Fibroblast of skin of right biceps (primary cell): ENCODE measurements at places on chromosomes 13 and 19.
A peak's percentile ranks its signal among the peaks of the same experiment; 100 is the strongest.

- peak; percentile 78 for DNase-seq
These were observed 56.9 kb upstream of the GTF2F2 start for GRCh38 chr13:45063261-45063860.

DNA sequence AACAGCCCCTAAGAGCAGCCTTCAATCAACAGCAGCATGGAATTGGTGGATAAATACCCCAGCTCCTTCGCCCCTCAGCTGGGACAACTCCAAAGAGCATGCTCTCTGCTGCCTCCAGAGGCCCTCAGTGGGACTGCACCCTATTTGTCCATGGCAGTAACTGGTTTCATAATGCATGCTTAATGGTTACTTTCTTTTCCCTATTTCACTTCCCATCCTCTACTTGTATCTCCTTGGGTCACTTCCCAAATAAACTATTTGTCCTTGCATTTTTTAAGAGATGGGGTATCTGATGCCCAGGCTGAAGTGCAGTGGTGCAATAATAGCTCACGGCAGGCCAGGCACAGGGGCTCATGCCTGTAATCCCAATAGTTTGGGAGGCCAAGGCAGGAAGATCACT lies 13.5 kb upstream of the TPM4 start:
- DNase-seq: no peak

GRCh38 chr19:2166741-2167738 lies 3.3 kb downstream of the DOT1L start:
- DNase-seq: no peak

DNA sequence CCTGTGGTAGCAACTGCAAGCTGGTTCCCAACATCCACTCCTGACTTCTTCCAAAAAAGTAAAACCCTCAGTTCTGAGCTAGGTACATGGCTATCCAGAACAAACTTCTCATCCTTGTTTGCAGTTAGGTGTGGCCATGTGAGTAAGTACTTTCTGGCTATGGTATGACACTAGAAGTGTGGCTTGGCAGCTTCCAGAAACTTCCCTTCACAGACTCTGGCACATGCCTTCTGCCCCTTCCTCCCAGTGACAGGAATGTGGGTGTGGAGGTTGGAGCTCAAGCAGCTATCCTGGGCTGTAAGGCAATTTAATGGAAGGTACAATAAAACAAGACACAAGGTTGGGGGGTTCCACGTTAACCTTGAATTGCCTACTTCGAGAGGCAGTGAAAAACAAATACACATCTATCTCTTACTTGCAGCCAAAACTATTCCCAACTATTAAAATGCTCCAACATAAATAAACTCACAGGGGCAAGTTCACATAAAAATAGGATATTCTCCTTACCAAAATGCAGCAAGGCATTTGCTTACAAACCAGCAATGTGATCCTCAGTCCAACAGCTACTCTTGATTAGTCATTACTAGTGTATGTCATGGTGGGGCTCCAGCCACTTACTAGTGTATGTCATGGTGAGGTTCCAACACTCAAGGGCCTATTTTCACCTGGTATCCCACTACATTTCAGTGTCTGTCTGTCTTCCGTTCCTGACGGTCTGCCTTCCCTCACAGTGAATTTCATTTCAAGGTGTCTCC lies 3.1 kb downstream of the SMG9 start:
- DNase-seq: peak; percentile 54

GRCh38 chr13:98930151-98930591 lies 47.7 kb downstream of the DOCK9 start:
- no peak for DNase-seq

GRCh38 chr13:42946927-42947326 lies 45.1 kb downstream of the EPSTI1 start:
- peak; percentile 35 for DNase-seq

GRCh38 chr13:41708713-41709112 lies 251.4 kb downstream of the RGCC start:
- no peak for DNase-seq

DNA sequence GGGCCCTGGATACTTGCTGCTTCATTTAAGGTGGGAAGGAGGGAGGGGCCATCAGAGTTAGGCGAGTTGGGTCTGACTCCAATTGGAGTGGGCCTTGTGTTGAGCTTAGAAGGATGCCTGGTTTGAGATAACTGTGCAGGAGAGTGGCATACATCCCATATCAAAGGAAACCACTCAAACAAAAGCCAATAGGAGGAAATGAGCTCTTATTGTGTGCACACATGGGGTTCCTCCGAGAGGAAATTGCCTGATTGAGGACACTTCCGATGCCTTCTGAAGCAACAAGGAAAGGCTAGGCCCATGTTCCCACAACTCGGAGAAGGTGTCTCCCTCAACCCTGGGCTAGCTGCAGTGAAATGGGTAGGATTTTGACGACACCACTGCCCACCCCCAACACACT lies 19.6 kb downstream of the MBNL2 start:
- no peak for DNase-seq

GRCh38 chr13:114082849-114083645 lies 49.4 kb downstream of the RASA3 start:
- DNase-seq: no peak

DNA sequence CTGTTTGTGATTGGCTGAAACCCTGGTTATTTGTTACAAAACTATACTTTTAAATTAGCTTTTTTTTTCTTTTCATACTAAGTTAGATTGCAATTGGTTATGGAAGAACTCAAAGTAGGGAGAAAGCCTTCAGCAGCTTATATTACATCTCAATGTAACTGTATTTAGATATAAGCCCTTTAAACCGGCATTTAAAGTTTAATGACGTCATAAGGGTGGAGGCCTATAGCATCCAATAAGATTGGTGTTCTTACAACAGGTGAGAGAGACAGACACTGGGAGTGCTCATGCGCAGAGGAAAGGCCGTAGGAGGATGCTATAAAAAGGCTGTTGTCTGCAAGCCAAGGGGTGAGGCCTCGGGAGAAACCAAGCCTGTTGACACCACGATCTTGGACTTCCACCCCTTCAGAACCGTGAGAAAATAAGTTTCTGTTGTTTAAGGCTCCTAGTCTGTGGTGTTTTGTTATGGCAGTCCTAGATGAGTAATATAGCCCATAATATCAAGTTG lies 1198.8 kb upstream of the SPRY2 start:
- DNase-seq: no peak

- DNase-seq: peak; percentile 33
These were observed 315.3 kb downstream of the MYO16 start for GRCh38 chr13:108944760-108945159.

DNA sequence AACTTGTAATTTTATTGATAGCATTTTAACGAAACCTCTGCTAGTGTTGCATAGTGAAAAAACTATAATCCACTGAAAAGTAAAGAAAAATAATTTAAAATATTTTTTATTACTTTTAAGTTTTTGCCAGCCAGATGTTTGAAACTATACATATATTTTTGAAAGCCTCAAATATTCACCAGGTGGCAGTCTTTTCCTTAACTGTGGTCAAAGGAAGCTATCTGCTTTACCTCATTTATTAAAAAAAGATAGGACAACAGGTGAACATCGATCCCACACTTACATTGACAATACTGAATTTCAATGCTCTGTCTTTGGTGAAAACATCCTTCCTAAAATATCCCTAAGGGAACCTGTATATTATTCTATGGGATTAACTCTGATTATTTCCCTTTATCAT lies 100.5 kb downstream of the TRPC4 start:
- no peak for DNase-seq

- no peak for DNase-seq
These were observed 9.8 kb downstream of the BICRA start for GRCh38 chr19:47618771-47619170.

- DNase-seq: peak; percentile 22
These were observed 427 bp downstream of the RTBDN start for GRCh38 chr19:12833738-12834565.

GRCh38 chr13:70424428-70424827 lies 316.2 kb upstream of the KLHL1 start:
- no peak for DNase-seq

GRCh38 chr19:6616011-6616410 lies 25.1 kb upstream of the CD70 start:
- peak; percentile 53 for DNase-seq

DNA sequence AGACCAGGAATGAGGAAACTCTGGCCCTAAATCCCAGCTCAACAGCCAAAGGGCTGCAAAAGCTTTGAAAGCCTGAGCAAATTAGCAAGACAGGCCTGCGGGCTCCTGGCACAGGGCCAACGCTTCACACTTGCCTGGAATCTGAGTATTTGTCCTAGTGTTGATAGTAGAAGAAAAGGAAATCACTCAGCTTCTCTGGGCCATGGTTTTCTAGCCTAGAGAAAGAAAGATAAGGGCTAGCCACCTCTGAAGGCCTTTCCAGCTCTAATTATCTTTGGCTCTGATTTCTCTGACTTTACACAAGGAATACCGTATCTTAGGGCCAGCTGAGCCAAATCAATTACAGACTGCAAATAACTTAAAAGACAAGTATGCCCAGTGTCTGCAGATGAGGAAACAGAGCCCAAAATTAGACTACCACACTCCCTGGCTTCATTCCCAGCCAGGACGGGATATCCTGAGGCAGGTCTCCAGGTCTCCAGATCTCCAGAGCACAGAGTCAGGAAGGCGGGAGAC lies 69.6 kb downstream of the STK24 start:
- peak; percentile 54 for DNase-seq

GRCh38 chr13:111531505-111531904 lies 211.1 kb downstream of the TEX29 start:
- no peak for DNase-seq

GRCh38 chr13:98978280-98978679 lies 416 bp upstream of the DOCK9 start:
- peak; percentile 91 for DNase-seq

GRCh38 chr13:20391597-20392452 lies 133.8 kb downstream of the CRYL1 start:
- no peak for DNase-seq

- peak; percentile 20 for DNase-seq
These were observed 35.7 kb upstream of the TPM4 start for GRCh38 chr19:16040642-16041041.

DNA sequence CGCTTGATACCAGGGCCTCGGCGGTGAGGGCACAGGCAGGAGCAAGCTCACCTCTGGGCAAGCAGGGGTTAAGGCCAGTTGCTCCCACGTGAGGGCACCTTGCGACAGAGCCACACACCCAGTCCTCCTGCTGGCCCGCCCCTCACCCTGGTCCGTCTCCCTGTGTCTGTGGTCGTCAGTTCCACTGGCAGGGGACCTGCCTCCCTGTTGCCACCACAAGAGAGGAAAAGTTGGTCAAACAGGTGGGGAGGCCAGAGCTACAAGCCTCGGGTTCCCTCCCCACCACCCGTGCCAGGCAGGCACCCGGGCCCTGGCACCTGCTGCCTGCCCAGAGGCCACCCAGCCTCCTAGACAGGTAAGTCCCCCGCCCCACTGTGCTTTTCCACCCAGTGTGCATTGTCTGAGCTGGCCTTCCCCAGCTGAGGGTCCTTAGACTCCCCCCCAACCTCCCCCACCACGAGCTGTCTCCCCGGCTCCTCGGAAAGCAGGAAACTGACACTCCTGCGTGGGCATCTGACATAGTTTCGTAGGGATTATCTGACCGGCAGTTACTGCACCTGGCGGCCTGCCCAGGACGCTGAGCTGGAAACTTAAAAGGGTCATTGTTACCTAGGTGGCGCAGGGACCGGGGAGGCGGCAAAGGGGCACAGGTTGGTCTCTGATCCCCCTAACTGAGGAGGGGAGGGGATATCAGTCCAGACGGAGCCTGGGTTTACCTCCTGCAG lies at the start of gene TJP3:
Gene TJP3 (plus strand): TSS at position 178 of the 725 bp plus-strand sequence. CDS start 20,049 bp downstream, outside the sequence.
- no peak for DNase-seq

- no peak for DNase-seq
These were observed 122.8 kb upstream of the SOX1 start for GRCh38 chr13:111944171-111944583.

DNA sequence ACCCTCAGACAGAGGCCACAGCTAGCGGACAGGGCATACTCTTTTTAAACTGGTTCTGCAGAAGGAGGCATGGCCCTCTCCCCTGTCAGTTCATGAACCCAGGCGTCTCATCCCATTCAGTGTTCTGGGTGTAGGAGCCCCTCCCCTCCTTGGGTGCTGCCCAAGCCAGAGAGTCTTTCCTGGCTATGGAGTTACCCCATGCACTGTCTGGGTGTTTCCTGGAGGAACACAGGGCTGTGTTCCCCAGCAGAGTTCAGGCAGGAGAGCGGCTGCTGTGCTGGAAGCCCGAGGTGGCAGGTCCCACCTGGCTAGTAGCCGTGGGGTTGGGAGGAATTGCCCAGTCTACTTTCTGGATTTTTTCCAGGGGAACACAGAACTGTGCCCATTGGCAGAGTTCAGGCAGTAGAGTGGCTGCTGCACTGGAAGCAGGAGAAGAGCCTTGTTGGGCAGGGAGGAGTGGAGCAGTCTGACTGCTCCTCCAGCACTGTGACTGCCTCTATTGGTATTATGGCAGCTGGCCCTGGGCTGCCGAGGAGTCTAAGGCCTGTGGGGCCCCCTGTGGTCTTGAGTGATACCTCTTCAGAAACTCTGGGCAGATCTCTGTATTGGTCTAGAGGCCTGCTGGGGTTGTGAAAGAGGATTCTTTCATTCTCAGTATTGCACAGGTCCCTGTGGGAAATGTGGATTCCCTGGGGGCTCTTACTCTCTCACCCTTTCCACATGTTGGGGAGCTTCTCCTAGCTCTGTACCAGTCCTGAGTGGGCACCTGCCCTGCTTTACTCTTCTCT lies 168.3 kb downstream of the PCDH20 start:
- no peak for DNase-seq

DNA sequence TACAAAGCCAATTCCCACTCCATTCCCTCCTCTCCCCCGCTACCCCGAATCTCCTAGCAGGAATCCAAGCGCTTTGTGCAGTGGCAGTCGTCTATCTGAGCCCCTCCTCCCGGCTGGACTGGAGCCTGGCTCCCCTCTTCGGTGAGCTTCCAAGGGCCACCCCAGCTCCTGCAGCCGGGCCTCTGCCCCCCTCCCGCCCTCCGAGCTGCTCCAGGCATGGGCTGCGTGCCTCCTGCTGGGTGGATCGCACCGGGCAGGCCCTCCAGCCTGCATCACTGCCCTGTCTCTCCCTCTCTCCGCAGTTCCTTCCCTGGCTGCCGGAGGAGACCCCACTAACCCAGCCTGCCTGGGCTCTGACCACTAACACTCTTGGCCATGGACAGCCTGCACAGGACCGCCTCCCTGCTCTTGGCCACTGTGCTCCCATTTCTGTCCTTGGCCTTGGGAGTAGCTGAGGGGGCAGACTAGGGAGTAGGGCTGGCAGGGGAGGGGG lies 12.9 kb upstream of the LENG8 start:
- DNase-seq: no peak
